HL-60 (cell line): ENCODE measurements at places on chromosomes 6 and 20.

DNA sequence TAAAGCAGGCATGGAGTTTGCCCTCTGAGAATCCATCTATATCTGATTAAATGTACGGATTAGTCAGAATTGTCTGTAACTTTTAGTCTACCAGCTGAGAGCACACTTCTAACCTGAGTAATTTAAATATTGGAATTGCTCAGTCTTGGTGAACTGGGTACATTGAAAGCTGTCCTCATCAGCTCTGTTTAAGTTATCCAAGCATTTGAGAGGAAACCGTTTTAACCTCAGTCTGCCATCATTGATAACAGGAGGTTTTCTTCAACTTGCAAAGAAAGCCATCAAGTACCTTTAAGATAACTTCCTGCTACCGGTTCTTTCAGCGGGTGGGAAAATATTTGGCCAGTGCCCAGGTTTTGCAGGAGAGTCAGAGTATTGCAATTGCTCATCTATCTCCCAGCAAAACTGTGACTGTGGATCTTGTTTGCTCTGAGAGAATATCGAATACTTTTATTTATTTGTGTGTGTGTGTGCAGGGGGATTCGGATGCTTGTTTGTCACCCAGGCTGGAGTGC is 31.1 kb upstream of the F13A1 start:
- no peak for DNase-seq

DNA sequence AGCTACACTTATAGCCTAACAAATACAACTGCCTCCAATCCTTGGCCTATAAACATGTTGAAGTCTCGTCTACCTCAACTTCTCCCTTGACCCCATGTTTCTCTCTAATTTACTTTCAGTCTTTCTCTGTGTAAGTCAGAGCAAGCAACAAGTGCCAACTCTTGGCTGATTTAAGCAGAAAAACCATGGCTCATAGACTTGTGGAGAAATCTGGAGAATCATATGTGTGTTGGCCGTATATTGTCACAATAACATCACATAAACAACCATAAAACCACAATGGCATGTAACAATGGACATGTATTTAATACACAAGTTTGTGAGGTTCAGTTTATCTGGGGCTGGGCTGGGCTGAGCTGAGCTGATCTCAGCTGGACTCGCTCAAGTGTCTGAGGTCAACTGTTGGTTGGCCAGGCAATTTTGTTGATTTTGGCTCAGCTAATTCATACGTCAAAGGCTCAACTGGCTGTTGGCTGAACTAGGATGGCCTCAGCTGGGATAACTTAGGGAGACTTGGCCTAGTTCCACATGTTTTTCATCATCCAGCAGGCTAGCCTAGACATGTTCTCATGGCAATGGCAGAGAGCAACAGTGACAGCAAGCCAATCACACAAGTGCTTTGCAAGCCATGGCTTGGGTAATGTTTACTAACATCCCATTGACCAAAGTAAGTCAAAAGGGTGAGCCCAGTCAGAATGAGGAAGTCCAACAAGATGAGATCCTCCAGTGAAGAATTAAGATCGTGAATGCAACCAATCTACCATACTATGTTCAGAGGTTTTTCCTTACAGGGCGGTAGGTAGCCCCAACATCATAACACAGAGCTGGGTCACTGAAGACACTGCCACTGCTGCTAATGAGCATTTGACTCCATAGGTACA is 12.9 kb upstream of the TBC1D22B start:
- no peak for DNase-seq

GRCh38 chr6:37454420-37455140 is 21.6 kb downstream of the CMTR1 start:
- DNase-seq = no peak

DNA sequence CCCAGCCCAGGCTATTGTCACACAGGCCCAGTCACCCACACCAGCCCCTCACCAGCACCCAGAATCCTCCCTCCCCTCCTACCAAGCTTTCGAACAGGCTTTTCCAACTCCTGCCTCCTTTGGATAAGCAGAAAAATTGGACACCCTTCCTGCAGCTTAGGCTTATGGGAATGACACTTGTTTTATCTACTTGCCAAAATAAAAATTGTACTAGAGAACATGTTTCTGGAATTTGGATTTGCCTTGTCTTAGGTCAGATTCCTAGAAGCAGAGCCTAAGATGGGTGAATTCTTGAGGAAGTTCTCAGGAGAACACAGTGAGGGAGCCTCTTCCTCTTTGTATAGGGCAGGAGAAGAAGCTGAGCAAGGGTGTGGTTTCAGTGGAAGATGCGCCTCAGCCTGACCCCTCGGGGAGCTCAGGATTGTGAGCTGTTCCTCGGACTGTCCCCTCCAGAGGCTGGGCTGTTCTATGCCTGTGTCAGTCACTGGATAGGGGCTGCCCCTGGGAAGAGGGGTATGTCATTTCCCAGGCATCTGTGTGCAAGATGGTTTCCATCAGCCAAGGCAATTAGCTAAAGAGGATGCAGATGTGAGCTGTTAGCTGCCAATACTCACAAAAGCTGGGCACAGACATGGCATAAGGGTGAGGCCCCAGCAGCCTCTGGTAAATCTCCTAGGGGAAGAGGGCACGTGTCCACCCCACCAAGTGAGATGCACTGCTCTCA is 33.9 kb downstream of the ITPR3 start:
- peak; percentile 11 for DNase-seq

- DNase-seq = no peak
Observed at GRCh38 chr6:90581146-90581545, 5.7 kb downstream of the MAP3K7 start.

- no peak for DNase-seq
Observed at GRCh38 chr6:145189836-145190235, 545.5 kb downstream of the EPM2A start.

- no peak for DNase-seq
Observed at GRCh38 chr6:47852727-47853126, 70.9 kb downstream of the OPN5 start.
